ENCODE measurements at places on chromosomes 11 and 22.

GRCh38 chr11:131889146-131889577, 518.7 kb downstream of the NTM start:
- no peak for DNase-seq

DNA sequence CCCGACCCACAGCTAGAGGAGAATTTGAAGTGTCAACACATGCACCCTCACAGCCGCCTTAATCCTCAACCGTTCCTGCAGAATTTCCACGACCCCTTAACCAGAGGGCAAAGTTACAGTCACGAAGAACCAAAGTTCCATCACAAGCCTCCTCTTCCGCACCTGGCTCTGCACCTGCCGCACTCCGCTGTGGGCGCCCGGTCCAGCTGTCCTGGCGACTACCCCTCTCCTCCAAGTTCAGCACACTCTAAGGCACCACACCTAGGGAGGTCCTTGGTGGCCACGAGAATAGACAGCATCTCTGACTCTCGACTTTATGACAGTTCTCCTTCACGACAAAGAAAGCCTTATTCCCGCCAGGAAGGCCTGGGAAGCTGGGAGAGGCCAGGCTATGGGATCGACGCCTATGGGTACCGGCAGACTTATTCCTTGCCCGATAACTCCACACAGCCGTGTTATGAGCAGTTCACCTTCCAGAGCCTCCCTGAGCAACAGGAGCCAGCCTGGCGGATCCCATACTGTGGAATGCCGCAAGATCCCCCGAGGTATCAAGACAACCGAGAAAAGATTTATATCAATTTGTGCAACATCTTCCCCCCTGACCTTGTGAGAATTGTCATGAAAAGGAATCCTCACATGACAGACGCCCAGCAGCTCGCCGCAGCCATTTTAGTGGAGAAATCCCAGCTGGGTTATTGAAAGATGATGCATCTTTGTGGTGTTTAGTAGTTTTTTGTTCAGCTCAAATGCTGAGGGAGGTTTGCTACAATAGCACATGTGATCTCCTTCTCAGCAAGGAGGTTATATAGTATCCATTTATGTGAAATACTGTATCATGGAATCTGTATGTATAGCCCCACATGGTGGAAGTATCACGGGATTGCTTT, 72.1 kb downstream of the ZC3H12C start:
- DNase-seq, result no peak

- no peak for DNase-seq
Measured at GRCh38 chr11:72140661-72141060, 5.1 kb downstream of the FOLR3 start.

GRCh38 chr11:117888139-117888566, 11.7 kb upstream of the FXYD6 start:
- no peak for DNase-seq

DNA sequence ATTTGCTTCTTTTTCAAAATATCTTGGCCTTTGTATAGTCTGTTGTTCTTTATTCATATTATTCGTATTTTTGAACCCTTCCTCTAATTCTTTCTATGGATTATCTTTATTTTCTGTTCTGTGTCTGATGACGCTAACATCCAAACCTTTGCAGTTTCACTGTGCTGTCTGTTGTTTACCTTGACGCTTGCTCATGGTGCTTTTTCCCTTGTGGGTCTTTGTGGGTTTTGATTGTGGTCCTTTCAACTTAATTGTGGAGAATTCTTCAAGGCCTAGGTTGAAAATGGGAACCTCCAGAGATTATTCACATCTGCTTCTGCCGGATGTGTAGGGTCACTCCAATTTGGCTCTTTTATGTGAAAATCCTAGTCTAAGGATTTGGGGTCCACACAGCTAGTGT, 34.6 kb downstream of the PARVG start:
- DNase-seq, result no peak

GRCh38 chr11:71474141-71474770, 21.3 kb downstream of the NADSYN1 start:
- no peak for DNase-seq

DNA sequence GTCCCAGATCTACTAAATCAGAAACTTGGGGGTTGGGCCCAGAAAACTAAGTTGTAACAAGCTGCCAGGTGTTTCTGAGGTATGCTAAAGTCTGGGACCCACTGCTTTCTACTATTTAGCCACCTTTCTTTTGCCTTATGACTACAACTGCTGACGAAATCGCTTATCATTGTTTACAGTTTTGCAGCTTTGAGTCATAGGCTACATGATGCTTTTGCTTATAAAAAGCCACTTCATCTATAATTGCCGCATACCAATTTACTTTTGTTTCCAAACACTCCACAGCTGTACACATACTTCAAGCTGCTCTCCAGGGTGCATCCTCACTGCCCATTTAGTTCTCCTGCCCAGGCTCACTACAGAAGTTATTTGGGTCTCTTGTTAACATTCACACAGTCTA, 144.7 kb downstream of the ENTHD1 start:
- no peak for DNase-seq

GRCh38 chr11:67616431-67617242, 9.9 kb downstream of the NDUFV1 start:
- no peak for DNase-seq

GRCh38 chr11:596374-596773, 19.4 kb downstream of the IRF7 start:
- DNase-seq, result no peak

DNA sequence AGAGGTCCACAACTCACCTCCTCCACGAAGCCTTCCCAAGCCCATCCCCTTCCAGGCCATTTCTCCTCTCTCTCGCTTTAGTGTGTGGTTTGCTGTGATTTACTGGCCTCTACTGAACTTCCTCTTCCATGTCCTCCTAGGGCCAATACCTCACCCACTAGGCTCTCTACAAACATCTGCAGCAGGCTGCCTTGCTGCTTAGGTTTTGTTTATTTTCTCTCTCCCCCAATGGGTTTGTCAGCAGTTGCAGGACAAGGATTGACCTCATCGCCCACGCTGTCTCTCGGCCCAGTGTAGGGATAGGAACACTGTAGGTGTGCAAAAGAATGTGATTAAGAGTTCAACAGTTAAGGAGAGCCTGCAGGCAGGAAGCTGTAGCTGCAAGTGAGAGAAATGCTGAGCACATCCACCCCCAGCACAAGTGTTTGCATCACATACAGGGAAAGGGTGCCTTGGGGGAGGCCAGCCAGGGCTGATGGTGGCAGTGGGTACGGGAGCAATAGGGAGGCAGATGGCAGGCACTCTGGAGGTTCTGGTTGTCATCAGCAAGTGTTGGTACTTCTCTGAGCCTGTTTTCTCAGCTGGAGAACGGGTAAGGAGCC, 1.4 kb downstream of the PC start:
- DNase-seq, result no peak

DNA sequence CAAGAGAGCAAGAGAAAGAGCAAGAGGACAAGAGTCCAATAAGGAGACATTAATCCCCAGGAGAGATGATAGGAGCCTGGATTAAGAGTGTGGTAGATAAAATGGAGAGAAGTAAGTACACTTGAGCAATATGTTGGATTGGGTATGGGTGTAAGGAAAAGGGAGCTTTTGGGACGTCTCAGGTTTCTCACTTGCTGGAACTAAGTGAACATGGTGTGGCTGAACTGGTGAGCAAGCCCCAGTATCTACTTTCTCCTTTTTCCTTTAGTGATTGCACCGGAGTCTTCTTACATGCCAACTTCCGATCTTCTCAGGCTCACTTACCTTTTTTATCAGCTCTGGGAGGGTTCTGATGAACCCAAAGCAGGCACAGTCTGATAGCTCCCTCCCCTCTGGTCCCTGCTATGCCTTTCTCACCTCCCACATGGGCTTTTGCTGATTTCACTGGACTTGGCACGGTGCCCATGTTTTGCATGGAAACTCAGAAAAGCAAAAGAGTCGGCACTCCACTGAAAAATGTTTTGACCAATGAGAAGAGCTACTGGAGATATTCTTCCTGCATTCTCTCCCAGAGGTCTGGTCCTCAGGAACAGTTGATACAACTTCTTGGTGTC, 14.5 kb upstream of the APLNR start:
- no peak for DNase-seq

DNA sequence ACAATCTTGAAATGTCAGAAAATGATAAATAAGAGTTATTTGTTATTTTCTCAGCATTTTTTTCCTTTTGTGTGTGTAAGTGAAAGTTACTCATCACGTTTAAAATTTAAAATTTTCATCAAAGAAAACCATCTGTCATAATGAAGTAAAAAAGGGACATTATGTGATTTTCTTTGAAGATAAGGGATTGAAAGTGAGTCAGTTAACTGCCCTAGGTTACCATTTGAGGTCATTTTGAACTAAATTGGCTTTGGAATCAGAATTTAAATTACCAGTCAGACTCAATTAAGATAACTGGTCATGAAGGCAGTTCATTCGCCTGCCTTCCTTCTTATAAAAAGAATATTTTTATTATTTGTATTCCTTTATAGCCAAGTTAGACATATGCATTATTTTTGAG, 14.3 kb downstream of the NCAM1 start:
- DNase-seq, result no peak

DNA sequence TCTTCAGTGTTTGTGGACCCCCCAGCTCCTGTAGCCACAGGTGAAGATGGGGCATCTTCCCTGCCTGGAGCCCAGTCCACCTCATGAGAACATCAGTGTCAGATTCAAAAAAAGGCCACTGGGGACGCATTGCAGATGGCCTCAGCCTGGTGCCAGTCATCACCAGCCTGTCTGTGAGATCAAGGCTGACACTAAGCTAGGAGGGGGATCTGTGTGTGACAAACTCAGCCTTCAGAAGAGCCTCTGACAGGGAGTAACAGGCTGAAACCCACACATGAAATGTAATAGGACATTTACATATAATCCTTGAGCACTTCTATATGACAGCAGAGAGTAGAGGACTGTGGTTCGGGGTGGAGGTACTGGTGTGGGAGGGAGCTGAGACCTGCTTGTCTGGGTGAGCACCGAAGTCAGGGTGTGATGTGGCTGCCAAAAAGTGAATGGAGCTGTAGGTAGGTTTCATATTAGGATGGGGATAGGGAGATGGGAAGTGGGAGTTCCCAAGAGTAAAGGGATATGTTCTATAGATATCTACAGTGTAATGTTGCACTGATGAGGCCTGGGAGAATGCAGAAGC, 20.5 kb upstream of the CCDC134 start:
- no peak for DNase-seq

- no peak for DNase-seq
Measured at GRCh38 chr22:38963872-38964271, 6.5 kb downstream of the APOBEC3A start.

DNA sequence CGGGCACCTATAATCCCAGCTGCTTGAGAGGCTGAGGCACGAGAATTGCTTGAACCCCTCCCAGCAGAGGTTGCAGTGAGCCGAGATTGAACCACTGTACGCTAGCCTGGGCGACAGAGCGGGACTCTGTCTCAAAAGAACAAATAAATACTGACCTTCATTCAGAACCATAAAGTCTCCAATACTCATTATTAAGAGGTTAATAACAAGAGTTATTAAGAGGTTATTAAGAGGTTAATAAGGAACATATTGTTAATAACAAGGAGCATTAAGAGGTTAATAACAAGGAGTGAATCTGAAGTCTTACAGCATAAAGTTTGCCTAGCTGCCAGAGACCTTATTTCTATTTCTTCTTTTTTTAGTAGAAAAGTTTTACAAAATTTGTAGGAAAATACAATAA, 7.6 kb downstream of the CELF1 start:
- DNase-seq, result no peak

DNA sequence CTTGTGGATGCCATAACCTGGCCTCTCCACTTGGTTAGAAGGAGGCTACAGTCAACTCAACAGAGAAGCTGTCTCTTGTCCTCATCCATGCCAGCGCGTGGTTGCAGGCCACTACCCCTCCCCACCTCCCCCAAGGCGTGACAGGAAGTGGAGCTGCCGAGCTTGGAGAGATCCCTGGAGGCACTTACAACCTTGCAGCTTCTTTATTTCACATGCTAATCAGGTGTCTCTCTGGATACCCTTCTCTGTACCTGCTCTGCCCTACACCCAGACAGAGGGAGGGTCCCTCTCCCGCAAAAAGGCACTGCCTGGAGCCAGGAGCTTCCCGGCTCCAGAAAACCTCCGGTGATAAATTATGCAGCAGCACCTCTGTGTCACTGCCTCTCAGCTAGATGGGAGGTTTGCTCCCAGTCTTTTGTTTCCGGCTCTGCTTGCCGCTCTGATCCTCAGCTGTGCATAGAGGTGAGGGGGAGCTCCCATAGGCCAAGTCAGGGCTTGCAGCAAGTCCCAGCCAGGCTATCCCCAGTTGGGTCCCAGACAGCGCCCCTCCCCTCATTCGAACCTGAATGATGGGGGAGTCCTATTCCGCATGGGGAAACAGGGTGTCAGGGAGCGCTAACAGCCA, 5.7 kb downstream of the LRP4 start:
- DNase-seq, result no peak

- DNase-seq, result no peak
Measured at GRCh38 chr11:78573681-78574080, 983 bp downstream of the NARS2 start.

DNA sequence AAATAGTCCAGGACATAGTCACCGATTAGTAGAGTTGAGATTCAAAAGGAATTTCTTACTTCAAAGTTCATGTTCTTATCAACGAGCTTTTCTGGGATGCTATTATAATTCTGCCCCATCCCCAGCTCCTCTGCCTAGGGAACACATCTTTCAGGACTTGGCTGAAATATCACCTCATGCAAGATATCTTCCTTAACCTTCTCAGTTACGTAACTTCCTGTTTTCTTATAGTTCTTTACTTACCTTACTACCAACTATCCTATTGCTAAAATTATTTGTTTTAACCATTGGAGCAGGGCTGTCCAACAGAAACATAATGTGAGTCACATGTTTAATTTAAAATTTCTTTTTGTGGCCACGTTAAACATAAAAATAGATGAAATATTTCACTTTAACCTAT, 2.3 kb downstream of the NARS2 start:
- no peak for DNase-seq

- DNase-seq, result no peak
Measured at GRCh38 chr22:39655831-39656230, 85.3 kb downstream of the CACNA1I start.

- DNase-seq, result no peak
Measured at GRCh38 chr11:75813622-75814039, 1.4 kb upstream of the UVRAG start.

DNA sequence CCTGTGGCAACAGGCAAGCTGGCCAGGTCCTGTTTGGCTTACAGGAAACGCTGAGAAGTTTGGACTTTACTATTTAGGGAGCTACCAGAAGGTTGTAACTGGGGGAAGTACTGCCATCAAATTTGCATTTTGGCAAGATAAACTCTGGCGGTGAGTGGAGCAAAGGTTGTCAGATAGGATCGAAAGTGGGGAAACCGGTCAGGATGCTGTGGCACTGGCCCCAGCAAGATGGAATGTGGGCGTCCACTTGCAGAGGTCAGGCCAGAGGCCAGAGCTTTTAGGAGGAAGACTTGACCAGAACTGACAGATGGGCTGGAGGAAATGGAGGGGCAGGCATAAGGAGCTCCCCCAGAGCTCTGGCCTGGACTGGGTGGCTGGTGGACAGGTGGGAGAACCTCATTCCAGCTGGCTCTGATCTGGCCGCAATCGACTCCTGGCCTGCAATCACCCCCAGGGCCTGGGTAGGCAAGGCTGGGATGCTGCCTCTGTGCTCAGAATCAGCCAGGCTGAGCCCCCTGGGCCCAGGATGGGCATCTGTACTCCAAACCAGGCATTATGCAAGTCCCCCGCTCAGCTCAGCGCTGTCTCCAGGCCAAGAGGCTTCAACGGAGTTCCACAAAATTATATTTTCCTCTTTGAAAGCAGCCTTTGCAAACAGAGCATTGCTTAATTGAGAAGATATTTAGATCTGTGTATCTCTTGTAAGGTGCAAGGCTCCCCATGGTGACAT, 178.3 kb upstream of the NECTIN1 start:
- DNase-seq, result no peak

Measured in 8988T (cell line).